ENCODE measurements at places on chromosomes 16 and 17.
A peak's percentile ranks its signal among the peaks of the same experiment; 100 is the strongest.

DNA sequence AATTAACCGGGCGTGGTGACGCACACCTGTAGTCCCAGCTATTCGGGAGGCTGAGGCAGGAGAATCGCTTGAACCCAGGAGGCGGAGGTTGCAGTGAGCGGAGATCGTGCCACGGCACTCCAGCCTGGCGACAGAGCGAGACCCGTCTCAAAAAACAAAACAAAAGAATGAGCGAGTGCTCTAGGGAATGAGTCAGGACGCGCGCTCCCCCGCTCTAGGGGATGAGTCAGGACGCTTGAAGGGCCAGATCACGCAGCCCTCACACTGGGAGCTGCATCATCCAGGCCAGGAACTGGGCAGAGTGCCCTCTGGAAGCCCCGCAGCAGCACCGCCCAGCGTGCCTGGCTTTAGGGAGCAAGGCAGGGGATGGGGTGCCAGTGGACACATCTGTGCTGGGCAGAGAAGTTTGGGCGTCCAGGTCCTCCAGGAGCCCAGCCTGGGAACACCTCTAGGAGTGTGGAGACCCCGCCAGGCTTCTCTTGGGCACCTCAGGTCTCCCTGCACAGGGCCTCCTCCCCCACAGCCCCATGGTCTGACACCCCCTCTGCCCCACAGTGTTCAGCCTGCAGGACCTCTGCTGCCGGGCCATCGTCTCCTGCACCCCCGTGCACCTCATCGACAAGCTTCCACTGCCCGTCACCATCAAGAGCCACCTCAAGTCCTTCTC lies 3.9 kb upstream of the WFIKKN1 start:
- DNase-seq: no peak

DNA sequence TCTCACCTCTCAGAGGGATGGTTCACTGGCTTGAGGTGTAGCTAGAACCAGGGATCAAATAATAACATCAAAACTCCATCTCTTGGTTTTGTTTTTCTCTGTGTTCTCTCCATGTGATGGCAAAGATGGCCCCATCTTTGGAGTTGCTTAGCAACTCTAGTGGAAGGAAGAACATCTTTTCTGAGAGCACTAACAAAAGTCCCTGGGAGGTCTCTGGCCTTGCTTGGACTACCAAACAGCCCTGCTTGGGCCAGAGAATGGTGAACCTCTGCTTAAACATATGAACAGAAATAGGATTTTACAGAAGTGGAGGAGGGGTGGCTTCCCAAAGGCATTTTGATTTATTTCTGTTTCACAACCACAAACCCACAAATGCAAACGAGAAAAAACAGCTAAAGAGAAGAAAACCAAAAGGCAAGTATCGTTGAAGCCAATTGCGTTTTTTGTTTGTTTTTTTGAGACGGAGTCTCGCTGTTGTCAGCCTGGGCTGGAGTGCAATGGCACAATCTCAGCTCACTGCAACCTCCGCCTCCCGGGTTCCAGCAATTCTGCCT lies 13.2 kb downstream of the GABARAPL2 start:
- no peak for DNase-seq

DNA sequence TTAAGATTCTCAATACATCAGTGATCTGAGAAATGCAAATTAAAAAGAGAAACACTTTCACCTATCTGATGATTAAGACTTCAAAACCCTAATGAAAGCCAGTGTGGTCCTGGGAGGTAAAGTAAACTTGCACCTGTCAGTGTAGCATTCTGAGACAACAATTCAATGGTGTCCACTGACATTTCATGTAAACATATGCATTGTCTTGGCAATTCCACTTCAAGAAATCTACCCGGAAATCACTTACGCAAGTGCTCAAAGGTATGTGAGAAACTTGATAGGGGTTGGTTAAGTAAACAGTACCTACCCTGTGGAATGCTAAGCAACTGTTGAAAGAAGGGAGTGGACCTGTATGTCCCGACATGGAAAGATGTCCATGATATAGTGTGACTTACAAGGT lies 2.1 kb downstream of the ST6GALNAC1 start:
- DNase-seq: no peak

GRCh38 chr17:39540611-39541010 lies 67.1 kb downstream of the NEUROD2 start:
- no peak for DNase-seq

DNA sequence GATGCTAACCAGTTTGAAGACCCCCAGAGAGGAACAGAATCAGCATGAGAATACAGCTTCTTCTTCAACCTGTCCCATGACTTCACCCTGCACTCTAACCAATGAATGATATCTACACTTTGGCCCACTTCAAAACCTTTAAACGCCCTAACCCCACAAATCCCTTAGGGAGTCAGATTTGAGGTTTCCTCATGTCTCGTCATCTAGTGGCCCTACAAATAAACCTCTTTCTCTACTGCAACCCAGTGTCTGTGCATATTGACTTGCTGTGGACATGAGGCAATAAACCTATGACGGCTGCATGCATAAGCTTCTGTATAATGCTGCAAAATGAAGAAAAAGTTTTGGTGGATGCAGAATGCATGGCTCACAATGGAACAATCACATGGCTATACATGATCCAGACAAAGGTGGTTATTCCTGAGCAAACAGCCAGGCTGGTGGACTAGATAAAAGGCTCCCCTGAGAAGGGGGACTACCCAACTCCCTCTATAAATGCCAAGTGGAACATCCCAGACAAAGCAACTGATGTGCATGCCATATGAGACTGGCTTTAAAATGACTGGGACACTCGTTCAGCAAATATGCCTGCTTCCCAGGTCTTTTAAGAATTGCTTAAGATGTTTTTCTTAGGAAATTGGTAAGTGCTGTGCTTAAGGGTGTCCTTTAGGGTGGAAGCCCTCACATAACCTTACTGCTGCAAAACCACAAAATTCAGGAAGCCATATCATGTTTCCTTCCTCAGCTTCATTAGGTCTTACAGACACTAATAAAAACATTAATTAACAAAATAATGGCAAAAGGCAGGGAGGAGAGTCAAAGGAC lies 12.2 kb downstream of the N4BP1 start:
- no peak for DNase-seq

DNA sequence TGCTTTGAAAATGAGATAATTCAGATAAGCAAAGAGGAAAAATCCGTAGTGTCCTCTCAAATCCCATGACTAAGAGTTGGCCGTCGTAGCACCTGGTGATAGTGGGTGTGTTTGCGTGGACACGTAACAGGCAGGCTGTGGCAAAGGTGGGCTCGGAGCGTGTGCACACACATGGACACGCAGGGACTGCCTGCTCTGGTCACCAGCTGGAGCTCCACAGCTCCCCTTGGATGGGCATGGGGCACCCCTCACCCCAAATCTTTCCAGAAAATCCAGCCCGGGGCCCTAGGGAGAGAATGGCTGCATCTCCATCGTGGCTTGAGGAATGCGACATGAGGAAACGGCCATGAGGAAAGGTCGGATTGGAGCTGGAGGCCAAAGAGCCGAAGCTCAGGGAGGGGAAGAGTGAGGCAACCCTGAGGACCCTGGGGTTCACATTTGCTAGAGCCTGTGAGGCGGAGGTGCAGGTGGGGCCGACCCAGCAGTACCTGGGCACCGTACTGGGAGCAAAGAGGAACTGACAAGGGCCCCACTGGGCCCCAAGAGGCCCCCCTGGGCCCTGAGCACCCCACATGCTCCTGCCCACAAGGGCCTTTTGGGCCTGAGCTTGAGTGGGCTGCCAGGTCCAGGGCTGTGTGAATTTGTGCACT lies 51.6 kb downstream of the DNAH17 start:
- peak; percentile 5 for DNase-seq

DNA sequence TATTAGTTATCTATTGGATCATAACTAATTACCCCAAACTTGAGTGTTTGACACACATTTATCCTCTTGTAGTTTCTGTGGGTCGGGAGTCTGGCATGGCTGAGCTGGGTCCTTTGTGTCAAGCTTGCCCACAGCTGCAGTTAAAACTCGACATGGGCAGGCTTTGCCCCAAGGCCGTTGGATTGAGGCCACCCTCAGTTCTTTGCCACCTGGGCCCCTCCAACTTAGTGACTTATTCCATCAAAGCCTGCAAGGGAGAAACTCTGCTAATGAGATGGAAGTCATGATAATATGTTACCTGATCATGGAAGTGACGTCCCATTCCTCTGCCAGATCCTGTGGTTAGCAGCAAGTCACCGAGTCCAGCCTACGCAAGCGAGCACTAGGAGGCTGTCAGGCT lies 17.2 kb downstream of the TBCD start:
- no peak for DNase-seq

Data from right hindlimb (tissue), 1 donor.